Right hindlimb (tissue), 1 donor: ENCODE measurements at places on chromosomes 12 and 14.

GRCh38 chr12:47360771-47361388, 281.1 kb upstream of the AMIGO2 start:
- DNase-seq, result no peak

- peak; percentile 9 for DNase-seq
These were observed 216.6 kb upstream of the C14orf180 start for GRCh38 chr14:104362761-104363605.

GRCh38 chr14:89920056-89920455, 34.5 kb downstream of the EFCAB11 start:
- DNase-seq, result no peak

GRCh38 chr12:122732170-122732569, 1.5 kb upstream of the HCAR1 start:
- DNase-seq, result no peak

- DNase-seq, result no peak
These were observed 869.2 kb downstream of the TMEM121 start for GRCh38 chr14:106395456-106396050.

- DNase-seq, result no peak
These were observed 5.1 kb downstream of the CLECL1 start for GRCh38 chr12:9727813-9728212.

- peak; percentile 52 for DNase-seq
These were observed 830 bp downstream of the PPP4R3A start for GRCh38 chr14:91509083-91509877.

- no peak for DNase-seq
These were observed 4.0 kb downstream of the KRT5 start for GRCh38 chr12:52515927-52516831.

GRCh38 chr14:83702619-83703018, 1827.3 kb upstream of the FLRT2 start:
- DNase-seq, result no peak

DNA sequence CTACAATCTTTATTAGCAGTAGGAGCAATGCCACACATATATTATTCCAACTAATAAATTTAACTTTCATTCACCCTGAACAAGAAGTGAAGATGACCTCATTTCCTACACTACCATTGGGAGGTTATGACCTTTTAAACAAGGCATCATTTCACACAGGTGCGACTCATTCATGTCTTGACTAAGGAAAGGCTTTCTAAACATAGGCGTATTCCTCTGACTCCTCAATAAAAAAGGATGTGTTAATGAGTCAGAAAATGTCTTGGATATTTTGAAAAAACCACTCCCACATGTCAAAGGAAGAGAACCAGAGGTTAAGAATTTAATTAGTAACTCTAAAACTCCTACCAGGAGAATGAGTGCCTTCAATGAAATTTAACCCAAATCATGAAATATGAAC, 115.2 kb downstream of the PRICKLE1 start:
- no peak for DNase-seq

GRCh38 chr12:16607906-16608775, 2.2 kb upstream of the LMO3 start:
- DNase-seq, result no peak

- DNase-seq, result peak; percentile 48
These were observed 29.4 kb upstream of the ETFBKMT start for GRCh38 chr12:31629756-31630732.

DNA sequence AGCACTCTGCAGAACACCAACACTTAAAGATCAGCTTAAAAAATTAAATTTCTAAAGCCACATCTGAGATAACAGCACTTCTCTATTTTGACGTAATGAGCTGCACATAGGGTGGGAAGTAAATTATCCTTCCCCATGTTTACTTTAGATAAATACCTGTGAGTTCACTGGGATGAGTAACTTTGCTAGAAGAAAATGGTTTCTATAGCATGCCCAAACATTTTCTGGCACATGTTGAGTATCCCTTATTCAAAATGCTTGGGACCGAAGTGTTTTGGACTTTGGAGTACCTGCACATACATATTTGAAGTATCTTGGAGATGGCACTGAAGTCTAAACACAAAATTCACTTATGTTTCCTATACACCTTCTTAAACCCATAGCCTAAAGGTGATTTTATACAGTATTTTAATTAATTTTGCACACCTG, 6.6 kb downstream of the SLC38A2 start:
- DNase-seq, result no peak
